Cortex of kidney (tissue), 1 donor: ENCODE measurements at places on chromosomes 7 and 10.

- DNase-seq = no peak
Measured at GRCh38 chr7:69800495-69800894, 202.2 kb downstream of the AUTS2 start.

DNA sequence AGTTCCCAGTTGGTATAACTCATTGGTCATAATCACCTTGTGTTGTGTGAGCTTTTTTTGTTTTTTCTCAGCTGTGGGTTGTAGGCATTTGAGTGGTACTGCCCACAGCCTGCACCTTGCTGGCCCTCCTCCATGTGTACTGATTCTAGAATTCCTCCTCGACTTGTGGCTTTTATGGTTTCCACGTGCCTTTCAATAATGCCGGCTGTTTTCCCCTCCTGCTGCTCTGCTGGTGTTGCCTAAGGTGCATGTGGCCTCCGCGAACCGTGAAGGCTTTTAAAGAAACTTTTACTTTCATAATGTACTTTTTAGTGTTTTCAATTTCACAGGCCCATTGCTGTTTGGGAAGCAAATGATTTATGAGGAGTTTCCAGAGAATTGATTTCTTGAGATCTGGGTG, 518.0 kb downstream of the REEP3 start:
- no peak for DNase-seq

DNA sequence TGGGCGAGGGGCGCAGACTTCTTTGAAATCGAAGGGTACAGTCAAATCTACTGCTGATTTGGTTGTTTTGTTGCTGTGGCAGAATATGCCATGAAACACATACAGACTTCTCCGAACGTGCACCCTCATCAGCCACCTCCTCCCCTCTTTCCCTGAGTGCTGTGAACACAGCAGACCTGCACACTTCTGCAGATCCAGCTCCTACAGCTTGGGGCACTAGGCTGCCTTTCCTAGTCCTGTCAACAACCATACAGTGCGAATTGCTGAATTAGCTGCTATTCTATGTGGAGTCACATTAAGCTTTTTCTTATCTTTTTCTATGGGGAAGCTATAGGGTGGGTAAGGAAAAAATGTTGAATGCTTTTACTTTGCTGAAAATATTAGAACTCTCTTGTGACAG, 57.5 kb downstream of the COL17A1 start:
- DNase-seq = no peak

DNA sequence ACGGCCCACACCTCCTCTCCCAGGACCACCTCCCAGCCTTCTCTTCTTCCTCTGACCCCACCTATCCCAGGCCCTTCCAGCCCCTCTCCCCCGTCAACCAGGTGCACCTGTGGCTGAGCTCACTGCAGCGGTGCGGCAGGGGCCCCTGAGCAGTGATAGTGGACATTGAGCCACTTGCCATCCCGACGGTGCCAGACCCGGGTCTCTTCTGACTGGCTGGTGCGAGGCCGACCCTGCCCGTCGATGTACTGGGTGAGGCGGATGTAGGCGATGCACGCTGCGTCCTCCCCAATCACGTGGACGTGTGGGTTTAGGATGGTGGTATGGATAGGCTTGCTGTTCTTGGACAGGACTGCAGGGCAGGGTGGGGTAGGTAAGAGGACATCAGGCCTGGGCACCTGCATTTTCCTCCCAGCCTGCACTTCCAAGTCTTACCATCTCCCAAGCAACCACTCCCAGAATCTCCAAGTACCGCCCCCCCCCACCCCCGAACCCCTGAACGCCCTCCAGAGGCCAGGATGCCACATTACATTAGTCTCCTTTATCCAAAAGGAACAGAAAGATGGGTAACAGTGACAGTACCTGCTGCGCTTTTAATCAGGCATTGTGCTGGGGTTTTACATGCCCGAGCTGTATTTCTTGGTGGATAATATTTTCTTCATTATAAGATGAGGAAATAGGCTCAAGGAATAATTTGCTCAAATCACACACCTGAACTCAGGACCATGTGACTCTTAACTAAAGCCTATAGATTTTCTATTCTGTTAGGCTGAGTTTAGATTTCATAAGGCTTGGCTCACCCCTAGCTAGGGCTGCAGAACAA, 3.7 kb upstream of the NDST2 start:
- DNase-seq = no peak

DNA sequence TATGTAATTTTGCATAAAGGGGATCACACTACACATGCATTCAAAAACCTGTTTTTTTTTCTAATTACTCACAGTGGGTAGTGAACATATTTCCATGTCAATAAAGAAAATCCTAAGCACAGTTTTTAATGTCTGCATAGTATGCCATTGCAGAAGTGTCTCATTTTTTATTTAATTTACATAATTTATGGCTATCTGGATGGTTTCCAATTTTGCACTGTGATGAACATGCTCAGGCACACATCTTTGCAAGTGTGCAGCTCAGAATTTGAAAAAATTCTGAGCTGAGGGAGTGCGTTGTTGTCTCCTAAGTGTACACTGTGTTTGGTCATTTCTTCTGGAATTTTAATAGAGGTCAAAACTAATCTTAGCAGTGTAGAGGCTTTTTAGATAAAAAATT, 2.2 kb downstream of the NPFFR1 start:
- no peak for DNase-seq

DNA sequence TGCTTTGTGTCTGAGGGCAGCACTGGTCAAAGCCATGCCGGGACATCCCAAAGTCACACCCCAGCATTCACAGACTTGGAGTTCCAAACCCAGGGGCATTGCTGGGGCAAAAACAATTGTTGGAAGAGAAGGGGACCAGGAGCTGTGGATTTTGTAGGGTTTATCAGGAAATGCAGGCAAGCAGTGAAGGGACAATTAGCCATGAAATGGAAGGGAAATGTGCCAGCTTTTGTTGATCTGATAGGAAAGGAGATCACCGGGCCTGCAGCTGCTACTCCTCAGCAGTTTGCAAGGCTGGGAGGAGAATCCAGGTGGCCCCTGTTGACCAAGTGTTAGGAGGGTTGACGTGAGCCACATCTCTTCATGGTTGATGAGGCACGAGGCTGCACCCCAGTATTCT, 2.5 kb upstream of the BRI3 start:
- DNase-seq = no peak

- no peak for DNase-seq
Measured at GRCh38 chr7:71350680-71351079, 218.7 kb downstream of the GALNT17 start.

GRCh38 chr10:11893749-11894278, 70.7 kb downstream of the PROSER2 start:
- no peak for DNase-seq

GRCh38 chr7:64885520-64886240, 17.4 kb upstream of the ZNF273 start:
- no peak for DNase-seq

DNA sequence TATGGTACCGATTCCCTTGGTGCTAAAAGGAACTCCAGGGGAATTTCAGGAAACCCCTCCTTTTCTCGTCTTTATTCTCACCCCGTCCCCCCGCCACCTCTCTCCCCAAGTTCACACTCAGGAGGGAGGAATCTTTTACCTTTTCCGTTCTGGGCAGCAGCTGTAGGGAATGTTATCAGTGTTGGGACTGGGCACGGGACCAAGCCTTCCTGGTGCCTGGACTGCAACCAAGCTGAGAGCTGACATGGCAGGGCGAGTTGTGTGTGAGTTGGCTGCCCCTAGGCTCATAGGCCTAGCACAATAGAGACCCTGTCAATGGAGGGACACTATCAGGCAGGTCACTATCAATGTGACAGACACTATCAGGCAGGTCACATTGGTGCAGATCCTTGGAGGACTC, 121.4 kb downstream of the TCF7L2 start:
- DNase-seq = no peak

GRCh38 chr10:122298206-122298597, 27.1 kb downstream of the BTBD16 start:
- DNase-seq = no peak

GRCh38 chr10:129580901-129581300, 113.9 kb downstream of the MGMT start:
- no peak for DNase-seq

GRCh38 chr7:151999424-152000090, 25.9 kb upstream of the GALNT11 start:
- DNase-seq = no peak

DNA sequence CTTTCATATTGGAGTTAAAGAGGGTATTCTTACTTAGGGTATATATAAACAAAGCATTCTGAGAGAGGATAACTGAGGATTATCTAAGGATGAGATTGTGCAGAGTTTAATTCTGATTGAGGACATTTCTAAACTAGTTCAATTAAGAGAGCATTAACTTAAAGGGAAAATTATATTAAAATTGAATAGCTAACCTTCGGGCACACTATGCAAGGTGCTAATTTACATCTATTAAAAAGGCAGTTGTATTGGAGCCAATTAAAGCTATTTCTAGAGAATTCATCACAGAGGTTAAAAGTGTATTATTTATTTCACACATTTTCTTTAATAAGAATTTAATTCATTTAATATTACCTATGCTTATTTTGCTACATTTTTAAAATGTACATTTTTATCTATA, 17.0 kb upstream of the PIK3CG start:
- DNase-seq = no peak

DNA sequence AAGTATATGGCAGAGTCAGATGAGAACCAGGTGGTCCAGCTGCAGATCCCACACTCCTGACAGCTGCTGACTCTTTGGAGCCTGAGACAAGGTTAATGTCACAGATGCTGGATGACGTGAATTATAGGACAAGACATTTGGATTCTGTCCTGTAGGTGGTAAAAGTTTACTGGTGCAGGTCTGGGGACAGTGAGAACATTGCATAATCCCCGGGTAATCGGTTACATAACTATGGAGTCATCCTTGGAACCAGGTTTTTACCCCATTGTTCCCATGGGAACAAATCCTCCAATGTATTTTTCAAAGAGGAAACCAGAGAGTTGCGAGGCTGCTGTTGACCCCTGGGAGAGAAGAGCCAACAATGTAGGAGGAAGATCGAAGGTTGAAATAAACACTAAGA, 27.5 kb upstream of the ZCCHC24 start:
- no peak for DNase-seq

GRCh38 chr10:59234194-59234593, 57.8 kb downstream of the PHYHIPL start:
- DNase-seq = no peak

- no peak for DNase-seq
Measured at GRCh38 chr10:24215196-24215595, 6.3 kb downstream of the KIAA1217 start.

- no peak for DNase-seq
Measured at GRCh38 chr10:103828107-103828506, 27.3 kb downstream of the SH3PXD2A start.

DNA sequence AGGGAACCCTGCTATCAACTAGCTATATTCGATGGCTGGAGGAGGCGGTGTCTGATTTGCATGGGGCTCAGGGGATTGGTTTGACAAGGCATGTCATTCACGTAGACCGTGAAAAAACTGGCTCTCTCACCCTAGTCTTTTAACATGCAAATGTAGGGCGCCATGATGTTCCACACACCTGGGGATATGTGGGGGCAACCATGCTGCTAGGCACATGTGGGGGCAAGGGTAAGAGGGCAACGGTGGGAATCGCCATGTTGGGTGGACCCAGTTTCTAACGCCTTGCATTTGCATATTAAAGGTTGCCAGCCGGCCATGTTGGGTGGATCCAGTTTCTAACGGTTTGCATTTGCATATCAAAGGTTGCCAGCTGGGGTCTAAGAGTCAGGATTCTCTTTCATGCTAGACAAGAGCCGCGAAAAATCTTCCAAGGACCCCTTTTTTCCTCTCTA, 419.2 kb upstream of the NFE2L3 start:
- DNase-seq = no peak

- DNase-seq = no peak
Measured at GRCh38 chr7:42746214-42746613, 165.7 kb downstream of the C7orf25 start.

GRCh38 chr10:63703113-63703670, 182.0 kb downstream of the REEP3 start:
- no peak for DNase-seq

DNA sequence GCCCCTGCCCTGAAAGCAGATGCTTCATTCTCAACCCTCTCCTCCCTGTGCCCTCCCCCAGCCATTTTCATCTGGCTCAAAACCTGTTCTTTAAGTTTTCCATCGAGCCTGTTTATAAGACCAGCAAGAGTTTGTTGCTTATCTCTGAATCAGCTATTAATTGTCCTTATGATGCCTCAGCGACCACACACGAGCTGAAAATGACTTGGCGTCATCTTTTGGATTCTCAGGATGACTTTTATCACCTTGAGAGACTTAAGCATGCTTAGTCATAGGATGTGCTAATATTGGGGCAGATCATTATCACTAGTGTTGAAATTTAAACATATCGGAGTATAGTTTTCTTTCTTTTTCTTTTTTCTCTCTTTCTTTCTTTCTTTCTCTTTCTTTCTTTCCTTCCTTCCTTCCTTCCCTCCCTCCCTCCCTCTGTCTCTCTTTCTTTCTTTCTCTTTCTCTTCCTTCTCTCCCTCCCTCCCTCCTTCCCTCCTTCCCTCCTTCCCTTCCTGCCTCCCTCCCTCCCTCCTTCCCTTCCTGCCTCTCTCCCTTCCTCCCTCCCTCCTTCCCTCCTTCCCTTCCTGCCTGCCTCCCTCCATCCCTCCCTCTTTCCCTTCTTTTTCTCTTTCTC, 184.5 kb downstream of the PHTF2 start:
- no peak for DNase-seq

- no peak for DNase-seq
Measured at GRCh38 chr10:88880282-88881076, 434 bp downstream of the STAMBPL1 start.

DNA sequence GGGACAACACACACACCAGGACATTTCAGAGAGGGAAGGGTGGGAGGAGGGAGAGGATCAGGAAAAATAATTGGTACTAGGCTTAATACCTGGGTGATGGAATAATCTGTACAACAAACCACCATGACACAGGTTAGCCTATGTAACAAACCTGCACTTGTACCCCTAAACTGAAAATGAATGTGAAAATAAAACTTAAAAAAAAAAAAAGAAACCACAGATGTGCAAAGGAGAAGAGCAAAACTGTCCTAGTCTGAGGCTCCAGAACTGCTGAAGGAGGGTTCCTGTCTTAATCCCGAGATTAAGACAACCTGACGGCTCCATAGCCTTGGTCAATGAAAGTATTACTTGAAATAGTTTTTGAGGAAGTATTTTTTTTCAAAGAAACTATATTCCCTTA, 423.0 kb downstream of the NEBL start:
- DNase-seq = no peak

- no peak for DNase-seq
Measured at GRCh38 chr7:3922175-3922635, 621.2 kb downstream of the SDK1 start.

- no peak for DNase-seq
Measured at GRCh38 chr7:19465861-19466260, 243.0 kb downstream of the POLR1F start.

DNA sequence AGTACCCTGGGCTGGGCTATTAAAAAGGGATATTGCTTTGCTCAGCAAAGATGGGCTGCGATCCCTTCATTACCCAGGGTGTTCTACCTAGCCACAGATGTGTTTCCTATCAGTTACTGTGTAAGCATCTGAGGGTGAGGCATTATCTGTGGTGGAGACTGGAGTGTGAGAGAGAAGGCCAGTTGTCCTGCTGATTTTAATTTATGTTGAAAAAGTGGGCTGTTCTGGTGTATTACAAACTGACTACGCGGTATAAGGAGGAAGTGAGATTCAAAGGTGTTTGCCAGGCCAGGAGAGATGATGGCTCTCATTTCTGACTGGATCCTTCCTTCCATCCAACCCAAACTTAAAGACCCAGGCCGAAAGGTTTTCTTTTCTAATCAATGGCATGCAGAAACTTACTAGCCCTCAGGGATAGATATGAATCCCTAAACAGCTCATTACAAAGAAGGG, 7.6 kb downstream of the TCF7L2 start:
- DNase-seq = no peak

- no peak for DNase-seq
Measured at GRCh38 chr10:80464557-80465450, 10.7 kb downstream of the TSPAN14 start.

GRCh38 chr10:23693501-23693901, 254.6 kb downstream of the OTUD1 start:
- DNase-seq = no peak
